ENCODE measurements at places on chromosomes 1 and 21.

- DNase-seq, result no peak
Measured at GRCh38 chr21:41616031-41616591, 108.2 kb upstream of the TMPRSS2 start.

GRCh38 chr21:37675202-37675801 is 241.0 kb downstream of the KCNJ6 start:
- DNase-seq, result peak; percentile 14

GRCh38 chr1:39567302-39567701 is 9.3 kb downstream of the PABPC4 start:
- no peak for DNase-seq

DNA sequence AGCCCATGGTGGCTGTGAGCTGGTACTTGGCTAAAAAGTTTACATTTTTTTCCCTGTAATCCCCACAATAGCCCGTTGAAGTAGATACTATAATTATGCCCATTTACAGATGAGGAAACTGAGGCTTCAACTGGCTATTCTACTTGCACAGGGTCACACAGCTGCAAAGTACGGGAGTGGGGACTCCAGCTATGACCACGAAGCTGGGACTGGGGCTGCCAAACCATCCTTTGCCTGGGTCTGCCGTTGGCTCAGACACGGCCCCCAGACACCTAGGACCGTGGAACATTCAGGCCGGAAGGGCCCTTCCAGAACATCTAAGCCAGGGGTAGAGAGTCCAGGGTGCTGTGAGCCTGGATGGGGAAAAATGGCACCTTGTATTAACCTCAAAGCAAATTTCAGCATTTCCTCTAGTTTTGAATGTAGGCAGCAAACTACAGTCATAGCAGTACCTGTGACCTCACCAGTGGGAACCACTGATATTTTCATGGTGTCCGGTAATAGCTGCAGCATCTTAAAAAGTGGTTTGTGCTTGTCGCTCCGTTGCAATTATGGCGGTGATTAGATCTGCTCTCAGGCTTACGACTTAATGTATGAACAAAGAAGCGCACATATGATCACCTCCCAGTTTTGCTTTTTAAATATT is 4.3 kb downstream of the TP73 start:
- DNase-seq, result no peak

- no peak for DNase-seq
Measured at GRCh38 chr1:34419663-34420136, 243.0 kb downstream of the C1orf94 start.

- DNase-seq, result no peak
Measured at GRCh38 chr1:234500269-234500668, 21.3 kb upstream of the TARBP1 start.

- no peak for DNase-seq
Measured at GRCh38 chr1:229452956-229453801, 19.3 kb upstream of the ACTA1 start.

DNA sequence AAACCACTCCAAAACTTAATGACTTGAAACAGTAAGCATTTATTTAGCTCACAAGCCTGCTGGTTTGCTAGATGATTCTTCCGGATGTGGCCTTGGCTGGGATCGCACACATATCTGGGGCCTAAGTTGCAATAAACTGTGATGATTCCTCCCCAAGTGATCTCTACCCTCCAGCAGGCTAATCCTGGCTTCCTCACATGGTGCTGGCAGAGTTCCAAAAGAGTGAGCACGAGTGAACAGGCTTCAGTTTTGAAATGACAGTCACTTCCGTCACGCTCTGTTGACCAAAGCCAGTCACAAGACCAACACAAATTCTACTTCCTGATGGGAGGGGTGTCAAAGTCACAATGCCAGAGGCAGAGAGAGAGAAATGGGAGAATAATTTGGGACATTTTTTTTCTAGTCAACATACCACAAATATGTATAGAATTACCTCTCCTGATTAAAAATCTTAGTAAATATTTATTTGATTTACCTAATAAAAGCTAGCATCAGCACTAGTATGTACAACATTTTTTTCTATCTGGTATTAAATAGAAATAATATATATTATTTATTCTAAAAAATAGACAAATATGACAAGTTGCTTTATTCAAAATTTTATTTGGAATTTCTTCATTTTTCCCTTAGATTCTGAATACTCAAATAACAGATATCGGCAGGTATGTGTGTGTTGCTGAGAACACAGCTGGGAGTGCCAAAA is 292.7 kb downstream of the TPR start:
- DNase-seq, result no peak
